ENCODE measurements at places on chromosomes 13 and 19.

DNA sequence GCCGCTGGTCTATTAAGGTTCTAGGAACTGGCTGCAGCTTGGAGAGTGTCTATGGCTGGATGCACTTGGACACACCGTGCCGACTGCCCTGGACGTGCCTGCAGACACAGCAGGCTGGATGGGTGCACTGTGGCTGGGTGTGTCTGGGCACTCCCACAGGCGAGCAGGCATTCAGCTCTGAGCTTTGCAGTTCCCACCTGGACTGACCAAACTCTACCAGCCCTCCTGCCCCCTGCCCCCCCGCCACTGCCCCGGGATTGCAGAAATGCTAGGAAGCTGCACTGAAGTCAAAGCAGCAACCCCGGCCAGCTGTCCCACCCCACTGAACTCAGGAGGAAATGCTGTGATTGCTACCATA, 7.0 kb upstream of the LRP3 start:
- DNase-seq: no peak

- DNase-seq: no peak
Observed at GRCh38 chr19:35404879-35405622, 34.2 kb downstream of the GPR42 start.

GRCh38 chr13:72403396-72404010, 323.9 kb downstream of the MZT1 start:
- DNase-seq: no peak

- DNase-seq: no peak
Observed at GRCh38 chr19:42216653-42217519, 591 bp downstream of the DEDD2 start.

- no peak for DNase-seq
Observed at GRCh38 chr13:46134961-46135522, 30.2 kb upstream of the CPB2 start.

DNA sequence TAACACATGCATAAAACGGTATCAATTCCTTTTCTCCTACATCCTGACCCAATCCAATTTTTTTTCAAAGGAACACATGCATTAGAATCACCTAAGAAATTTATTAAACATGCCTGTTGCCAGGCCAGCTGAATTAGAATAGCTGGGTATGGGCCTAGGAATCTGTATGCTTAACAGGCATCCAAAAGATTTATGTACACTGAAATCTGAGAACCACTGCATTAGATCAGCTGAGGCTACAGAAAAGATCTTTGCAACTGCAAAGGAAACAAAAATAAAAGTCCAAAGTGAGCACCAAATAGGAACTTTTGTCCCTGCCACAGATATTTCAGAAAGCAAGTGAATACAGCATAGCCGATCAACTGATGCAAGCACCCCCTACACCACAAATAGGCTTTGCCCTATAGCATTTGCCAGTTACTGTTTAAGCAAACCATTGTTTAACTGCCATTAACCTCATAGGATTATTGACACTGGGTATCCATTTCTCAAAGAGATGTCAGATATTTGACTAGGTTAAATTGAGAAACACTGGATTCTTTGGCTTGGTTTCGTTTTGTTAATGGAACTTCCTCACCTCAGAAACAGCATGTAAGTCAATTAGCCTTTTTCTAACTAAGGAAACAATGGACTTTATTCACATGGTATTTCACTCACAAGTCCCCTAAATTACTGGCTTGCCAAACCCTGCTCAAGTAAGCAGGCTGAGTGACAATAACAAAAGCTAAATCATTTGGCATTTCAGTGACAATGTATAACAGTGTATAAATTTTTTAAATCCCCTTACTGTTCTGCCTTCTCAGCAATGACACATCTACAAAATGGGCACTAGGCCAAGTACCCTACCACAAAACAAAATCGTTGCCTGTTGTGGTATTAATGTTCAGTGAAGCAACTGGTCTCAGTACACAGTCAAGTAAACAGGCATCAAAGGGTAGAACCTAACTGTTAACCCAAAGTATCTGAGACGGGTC, 67.8 kb downstream of the SUCLA2 start:
- no peak for DNase-seq

- no peak for DNase-seq
Observed at GRCh38 chr13:107438251-107438650, 777.1 kb downstream of the LIG4 start.

DNA sequence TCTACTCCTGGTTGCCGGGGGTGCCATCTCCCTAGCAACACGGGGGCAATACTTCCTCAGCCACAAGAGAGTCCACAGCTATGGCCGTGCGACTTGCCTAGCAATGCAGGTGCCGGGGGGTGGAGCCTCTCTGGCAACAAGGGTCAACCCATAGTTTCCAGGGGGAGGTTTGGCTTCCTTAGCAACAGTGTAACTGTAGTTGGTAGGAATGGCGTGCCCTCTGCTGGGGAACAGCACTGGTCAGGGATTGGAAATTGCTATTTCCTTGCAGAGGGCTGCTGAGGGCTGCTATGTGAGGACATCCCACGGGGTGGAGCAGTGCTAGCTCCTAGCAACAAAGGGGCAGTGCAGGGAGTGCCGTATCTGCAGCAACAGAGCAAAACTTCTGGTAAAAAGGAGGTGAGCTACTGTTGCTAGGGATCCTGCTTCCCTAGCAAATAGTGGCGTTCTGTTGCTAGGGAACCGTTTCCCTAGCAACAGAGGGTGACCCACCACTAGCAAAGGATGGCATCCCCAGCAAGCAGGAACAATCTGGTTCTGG, 7.0 kb upstream of the TMC4 start:
- no peak for DNase-seq

DNA sequence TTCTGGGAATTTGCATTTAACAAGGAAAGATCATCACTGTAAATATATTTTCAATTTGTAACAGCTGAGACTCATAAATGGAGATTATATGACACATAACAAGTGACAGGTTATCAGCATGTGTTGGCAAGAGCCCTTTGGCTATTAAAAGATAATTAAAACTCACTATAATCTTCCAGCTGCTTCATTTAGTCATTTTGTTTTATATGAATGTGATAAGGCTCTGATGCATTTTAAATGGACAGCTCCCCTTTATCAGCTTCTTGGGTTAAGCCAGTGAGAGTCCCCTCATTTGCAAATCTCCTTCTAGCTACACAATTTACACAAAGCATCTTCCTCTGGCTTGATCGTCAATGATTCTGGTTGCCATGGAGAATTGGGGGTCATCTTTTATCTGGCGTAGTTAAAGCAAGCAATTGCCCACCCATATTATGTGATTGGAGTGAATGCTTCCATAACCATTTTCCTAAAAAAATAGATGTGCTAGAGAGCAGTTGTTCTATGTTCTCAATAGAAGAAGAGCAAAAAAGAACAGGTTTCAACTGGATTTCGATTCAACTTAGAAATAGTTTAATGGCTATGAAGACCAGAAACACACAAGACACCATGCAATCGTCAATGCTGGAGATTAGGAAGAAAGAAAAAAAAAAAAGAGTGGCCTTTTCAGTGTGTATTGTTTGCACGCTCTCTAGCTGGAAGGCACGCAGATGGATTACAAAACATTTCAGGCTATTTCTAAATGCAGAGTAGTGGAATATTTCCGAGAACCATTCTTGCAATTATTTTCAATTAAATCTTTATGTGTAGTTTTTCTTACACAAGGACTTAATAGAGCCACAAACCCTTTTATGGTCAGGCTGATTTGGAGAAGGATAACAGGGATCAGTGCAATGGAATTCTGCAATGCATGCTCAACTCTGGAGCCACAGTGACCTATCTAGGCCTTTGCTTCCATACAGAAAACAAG, 27.4 kb downstream of the STARD13 start:
- no peak for DNase-seq

DNA sequence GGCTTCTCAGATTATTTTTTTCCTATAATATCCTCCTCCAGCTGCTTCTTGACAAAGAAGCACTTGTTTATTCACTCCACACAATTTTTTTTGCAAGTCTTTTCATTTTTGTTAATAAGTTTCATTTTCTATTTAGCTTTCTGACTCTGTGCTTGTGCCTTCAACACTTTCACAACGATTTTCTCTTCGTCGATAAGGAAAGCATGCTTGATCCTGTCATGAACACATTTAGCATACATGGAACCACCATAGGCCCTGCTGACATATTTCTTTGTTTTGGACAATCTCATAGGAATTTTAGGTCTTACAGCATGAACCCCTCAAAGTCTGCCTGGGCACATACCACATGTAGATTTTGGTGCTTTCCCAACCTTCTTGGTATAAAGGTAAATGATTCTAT, 346.0 kb downstream of the KCNRG start:
- DNase-seq: no peak

- DNase-seq: no peak
Observed at GRCh38 chr13:112483299-112483698, 104.7 kb downstream of the TUBGCP3 start.

DNA sequence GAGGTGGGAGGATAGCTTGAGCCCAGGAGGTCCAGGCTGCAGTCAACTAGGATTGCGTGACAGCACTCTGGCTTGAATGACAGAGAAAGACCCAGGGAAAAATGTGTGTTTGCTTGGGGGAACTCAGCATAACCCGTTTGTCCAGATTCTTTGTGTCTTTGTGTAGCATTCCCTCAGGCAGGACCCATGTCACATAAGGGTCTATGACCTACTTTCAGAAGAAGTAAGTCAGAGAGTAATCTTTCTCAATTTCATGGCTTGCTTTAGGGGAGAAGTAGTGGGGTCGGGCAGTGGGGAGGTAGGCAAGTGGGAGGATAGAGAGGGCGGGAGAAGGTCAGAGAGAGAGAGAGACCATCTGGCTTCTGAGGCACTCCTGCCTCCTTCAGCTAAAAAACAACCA, 11.9 kb upstream of the PSPC1 start:
- DNase-seq: no peak

GRCh38 chr13:97434397-97435201, 630 bp downstream of the RAP2A start:
- peak; percentile 22 for DNase-seq

- DNase-seq: no peak
Observed at GRCh38 chr19:17490411-17490810, 20.1 kb downstream of the SLC27A1 start.

- DNase-seq: no peak
Observed at GRCh38 chr13:97423300-97424045, 10.5 kb upstream of the RAP2A start.

DNA sequence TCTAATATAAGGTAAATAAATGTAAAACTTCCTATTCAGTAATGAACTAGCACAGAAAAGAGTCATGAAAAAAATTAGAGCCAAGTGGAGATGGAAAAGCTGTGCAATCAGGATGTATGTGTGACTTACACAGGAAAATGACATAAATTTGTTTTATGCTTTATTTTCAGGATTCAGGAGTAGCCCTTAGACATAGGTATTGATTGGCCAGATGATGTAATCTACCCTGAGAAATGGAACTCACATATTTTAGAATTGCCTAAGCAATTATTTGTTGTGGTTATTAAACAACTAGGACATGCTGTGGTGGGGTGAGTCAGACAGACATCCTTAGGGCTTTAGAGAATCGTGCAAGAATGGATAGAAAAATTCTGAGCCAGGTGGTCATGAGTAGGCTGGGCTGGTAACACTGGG, 110.6 kb downstream of the PCDH9 start:
- DNase-seq: no peak

DNA sequence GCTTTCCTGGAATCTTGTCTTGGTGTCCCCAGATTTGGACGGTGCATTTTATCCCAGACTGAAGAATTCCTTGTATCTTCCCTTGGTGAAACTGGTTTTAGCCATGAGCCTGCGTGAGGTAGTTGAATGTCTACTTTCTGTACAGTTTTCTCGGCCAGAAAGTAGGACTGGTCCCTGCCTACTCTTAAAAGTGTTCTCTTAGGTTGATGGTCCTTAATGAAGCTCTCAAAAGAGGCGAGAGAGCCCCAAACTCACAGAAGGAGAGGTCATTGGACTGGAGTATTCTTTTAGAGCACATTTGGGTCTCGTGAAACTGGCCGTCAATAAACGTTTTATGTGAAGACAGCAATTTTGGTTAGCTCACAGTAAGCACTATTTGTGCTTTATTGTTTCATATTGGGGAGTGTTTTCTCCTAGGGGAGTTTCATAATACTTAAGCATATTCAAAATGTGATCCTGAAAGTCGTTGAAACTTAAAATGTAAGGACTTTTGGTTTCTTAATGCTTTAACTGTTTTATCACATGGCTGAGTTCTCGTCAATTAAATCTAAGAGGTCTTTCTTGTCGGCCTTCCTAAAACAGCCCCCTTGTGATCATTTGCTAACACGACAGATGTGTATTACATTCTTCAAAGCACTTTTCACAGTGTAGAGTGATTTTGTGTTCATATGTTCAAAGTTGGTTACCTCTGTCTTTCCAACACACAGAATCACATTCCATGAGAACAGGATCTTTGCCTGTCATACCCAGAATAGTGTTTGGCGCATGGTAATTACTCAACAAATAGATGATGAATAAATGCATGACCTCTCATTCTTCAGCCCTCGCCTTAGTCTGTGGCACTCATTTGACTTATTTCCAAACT, 889 bp downstream of the GTF2F2 start:
- no peak for DNase-seq

- DNase-seq: no peak
Observed at GRCh38 chr13:36630181-36630803, 43.5 kb upstream of the SERTM1 start.

GRCh38 chr19:17829855-17830566, 8.7 kb upstream of the INSL3 start:
- DNase-seq: no peak

DNA sequence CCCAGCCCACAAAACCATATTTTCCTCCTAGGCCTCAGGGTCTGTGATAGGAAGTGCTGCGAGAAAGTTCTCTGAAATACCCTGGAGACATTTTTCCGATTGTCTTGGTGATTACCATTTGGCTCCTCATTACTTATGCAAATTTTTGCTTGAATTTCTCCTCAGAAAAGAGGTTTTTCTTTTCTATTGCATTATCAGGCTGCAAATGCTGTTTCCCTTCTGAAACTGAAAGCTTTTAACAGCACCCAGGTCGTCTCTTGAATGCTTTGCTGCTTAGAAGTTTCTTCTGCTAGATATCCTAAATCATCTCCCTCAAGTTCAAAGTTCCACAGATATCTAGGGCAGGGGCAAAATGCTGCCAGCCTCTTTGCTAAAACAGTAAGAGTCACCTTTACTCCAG, 434.2 kb downstream of the PCDH20 start:
- no peak for DNase-seq

- no peak for DNase-seq
Observed at GRCh38 chr13:110719036-110719710, 5.7 kb downstream of the ING1 start.

DNA sequence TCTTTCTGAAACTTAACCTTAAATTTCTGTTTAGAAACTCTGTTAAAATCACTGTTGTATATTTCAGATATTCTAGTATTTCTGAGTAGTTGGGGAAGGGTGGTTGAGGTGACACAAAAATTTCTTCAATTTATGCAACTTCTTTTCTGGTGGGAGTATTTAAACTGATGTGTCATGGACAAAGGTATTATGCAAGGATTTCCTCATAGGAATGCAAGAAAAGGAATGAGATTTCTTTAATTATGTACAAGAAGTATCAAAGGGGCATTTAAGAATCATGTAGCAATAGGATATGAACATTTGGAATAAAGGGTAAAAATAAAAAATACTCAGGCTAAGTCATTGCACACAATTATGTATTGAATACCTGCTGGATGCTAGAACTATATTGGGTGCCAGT, 575.8 kb upstream of the KLF12 start:
- no peak for DNase-seq
